ENCODE measurements at places on chromosomes 16 and 17.

- DNase-seq = no peak
These were observed 110.4 kb downstream of the MSI2 start for GRCh38 chr17:57366558-57367351.

DNA sequence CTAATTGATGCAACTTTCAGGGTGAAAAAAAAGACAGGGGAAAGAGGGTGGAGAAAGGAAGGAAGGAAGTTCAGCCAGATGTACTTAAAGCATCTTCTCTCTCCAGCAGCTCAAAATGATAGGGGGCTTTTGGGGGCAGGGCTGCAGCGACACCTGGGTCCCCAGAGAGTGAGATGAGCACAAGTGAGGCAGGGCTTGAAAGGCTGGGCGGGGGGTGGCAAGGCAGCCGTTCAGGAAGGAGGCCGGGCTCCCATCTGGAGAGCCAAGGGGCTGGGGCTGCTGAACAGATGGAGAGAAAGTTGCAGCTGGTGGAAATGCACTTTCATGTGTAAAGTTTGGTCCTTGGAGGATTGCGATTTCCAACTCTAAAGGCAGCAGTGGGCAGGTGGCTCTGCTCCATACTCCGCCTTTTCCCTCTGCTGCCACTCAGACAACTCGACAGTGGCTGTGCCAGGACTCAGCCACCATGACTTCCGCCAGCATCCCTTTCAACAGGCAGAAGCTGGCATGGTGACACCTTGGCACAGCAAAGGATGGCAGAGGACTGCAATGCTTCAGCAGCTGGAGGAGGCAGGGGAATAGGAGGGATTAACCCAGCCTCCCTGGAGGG is 7.7 kb downstream of the SLC35B1 start:
- no peak for DNase-seq

- DNase-seq = peak; percentile 51
These were observed 18.8 kb downstream of the SIAH1 start for GRCh38 chr16:48366165-48367093.

GRCh38 chr16:16118337-16118736 is 105.0 kb downstream of the ABCC6 start:
- DNase-seq = no peak

Data from NCI-H1436 (cell line).